Lung microvascular endothelial cell (primary cell): ENCODE measurements at places on chromosomes 7 and 10.

DNA sequence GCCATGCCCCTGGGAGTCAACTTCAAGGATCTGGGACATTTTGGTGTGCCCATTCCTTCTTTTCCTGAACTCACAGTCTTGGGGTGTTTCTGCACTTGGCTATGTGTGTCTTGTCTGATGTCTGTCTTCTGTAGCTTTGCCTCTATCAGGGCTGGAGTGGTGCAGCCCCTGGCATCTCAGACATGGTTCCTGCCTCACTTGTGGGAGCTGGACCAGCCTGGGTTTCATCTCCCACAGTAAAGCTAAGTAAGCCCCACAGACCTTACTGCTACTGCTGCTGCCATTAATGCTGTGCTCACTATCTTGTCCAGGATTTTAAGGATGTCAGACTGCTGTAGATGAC is 59.0 kb downstream of the ADCYAP1R1 start:
- DNase-seq: no peak

GRCh38 chr10:8617792-8618191 is 563.3 kb downstream of the GATA3 start:
- no peak for DNase-seq

DNA sequence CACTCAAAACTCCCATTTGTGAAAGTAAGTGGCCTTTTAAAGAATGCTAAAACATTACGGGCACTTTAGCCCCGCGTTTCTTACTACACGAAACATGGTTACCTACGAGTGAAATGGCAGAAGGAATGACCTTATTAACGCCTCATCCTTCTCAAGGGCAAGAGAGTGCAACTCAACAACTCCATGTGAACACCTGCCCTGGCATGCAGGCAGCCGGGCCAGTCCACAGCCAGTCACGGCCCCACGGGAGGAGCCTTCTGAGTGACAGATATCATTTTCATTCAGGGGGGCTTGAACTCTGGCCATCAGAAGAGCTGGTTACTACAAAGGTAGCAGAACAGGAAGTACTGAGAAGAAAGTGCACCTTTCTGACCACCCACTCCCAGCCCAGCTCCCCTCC is 236.1 kb downstream of the PTPRN2 start:
- DNase-seq: no peak

DNA sequence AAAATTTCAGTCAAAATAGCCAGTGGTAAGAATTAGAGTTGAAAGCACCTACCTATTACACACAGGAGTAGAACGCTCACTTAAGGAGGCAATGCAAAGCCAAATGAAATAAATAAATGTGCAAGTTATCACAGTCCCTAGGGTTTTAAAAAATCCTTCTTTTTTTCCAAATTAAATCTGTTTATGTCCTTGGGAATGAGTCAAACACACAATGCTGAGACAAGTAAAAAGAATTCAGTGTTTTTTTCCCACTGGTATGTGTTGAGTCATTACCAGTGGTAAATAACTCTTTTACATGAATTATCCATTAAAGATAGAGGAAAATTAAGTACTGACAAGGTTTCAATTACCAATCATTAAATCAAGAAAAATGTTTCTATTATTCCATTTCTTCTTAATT is 438.6 kb downstream of the TNS3 start:
- no peak for DNase-seq

DNA sequence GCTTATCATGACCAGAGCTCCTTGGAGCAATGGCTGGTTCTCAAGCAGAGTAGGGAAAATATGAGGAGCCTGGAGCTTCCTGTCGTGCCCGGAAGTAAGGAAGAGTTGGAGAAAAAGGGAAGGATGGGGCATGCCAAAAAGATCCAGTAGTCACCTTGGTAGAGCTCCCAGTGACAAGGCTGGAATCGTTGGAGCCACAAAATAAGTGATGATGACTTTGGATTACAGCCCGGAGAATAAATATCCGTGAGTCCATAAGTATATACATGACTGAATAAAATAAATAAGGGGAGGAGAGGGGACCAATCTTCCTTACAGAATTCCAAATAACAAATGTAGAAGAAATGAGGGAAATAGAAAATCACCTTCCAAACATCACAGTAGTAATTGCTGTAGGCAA is 29.3 kb downstream of the LMTK2 start:
- no peak for DNase-seq

DNA sequence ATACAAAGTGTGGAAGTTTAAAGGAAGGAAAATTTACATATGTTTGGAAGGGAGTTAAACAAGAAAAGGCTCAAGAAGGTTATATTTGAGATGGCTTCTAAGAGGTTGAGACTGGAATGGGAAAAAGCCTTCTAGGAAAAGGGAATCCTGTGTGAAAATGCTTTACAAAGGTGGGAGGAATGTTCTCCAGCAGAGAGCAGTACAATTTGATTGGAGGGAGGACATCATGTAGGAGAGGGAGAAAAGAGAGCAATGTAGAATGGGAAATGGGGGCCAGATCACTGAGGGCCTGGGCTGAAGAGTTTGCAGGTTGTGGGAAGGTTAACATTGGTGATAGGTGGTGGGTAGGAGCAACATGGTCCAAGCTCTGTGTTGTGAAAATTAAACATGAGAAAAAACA is 366.9 kb downstream of the XPNPEP1 start:
- no peak for DNase-seq

- DNase-seq: no peak
These were observed 3.7 kb downstream of the PGAM2 start for GRCh38 chr7:44061645-44062179.

GRCh38 chr7:100189061-100189460 is 11.3 kb downstream of the STAG3 start:
- no peak for DNase-seq

- DNase-seq: no peak
These were observed 322.4 kb downstream of the PCDH15 start for GRCh38 chr10:54478601-54479000.

- DNase-seq: no peak
These were observed 62.7 kb downstream of the ARID5B start for GRCh38 chr10:61964059-61964709.

DNA sequence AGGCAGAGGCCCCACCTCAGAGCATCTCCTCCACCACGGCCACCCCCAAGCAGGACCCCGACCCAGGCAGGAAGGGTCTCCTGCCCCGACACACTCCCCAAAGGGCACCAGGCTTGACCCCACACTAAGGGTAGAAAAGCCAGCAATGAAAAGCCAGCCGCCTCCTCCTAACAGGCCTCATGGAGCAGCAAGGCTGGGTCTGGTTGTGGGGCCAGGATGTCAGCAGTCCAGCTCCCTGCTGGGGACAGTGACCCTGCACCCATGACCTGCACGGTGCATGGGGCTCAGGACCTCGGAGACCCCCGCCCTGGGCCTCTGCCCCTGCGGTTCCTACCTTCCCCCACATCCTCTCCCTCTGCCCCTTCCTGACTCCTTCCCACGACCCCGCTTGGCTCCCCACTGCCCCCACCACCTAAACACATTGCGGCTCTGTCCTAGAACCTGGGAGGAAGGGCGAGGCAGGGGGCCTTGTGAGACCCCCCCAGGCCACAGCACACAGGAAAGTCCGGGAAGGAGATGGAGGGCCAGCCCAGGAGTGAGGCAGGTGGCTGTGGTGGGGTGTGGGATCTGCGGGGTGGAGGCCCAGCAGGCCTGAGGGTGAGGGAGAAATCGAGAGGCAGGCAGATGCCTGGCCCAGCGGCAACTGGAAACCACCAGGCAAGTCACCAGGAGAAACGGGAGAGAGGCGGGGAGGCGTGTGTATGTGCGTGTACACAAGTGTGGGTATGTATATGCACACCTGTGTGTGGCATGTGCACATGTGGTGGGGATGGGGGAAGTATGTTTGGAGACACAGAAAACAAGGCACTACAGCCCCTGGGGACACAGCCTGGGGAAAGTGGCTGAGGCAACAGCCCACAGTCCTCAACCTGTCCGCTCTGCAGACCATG is 229.9 kb downstream of the MAD1L1 start:
- DNase-seq: no peak

GRCh38 chr7:151131592-151132293 is 35.8 kb downstream of the GBX1 start:
- no peak for DNase-seq

DNA sequence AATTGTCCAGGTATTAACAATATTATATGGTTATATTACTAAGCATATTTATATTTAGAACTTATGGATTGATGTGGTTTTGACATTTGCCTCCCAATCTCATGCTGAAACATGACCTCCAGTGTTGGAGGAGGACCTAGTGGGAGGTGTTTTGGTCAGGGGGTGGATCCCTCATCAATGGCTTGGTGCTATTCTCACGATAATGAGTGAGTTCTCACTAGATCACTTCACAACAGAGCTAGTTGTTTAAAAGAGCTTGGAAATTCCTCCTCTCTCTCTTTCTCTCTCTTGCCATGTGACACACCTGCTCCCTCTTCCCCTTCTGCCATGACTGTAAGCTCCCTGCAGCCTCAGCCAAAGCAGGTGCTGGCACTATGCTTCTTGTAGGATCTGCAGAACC is 19.0 kb downstream of the TFEC start:
- DNase-seq: no peak
